ENCODE measurements at places on chromosomes 11 and 22.

- no peak for DNase-seq
Measured at GRCh38 chr11:66291303-66291705, 390 bp upstream of the TMEM151A start.

DNA sequence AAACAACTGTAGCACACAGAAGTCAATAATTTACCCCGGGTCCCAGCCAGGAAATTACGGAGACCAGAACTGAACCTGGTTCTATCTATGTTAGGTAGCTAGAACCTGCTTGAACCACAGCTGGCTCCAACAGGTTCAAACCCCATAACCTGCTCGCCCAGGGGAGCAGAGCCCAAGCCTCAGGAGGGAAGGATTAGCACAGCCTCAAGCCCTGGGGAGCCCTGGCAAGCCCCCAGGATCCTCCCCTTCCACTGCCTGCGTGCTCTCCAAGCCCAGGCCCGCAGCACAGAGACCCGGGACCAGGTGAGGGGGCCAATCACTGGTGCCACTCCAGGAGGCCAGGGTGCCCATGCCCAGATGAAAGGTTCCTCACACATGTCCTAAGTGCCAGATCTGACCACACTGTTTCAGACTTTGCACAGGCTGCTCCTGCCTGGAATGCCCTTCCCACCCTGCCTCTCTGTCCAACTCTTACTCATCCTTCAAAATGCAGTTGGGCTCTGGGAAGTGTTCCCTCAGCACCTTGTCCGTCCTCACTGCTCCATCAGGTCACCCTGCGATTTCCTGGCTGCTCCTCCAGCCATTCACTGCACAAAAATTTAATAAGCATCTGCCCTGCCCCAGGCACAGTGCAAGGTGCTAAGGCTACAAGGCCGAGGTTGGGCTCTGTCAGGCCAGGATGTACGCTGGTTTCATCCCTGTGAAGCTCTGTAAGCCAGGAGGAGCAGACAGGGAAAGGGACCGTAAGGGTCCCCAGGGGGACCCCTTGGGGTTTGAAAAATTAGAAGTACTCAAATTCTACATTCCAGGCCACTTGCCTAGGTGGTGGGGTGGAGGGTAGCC lies 32.2 kb downstream of the ARRB1 start:
- DNase-seq: no peak

- peak; percentile 62 for DNase-seq
Measured at GRCh38 chr11:133955081-133955891, 1.5 kb downstream of the IGSF9B start.

- DNase-seq: no peak
Measured at GRCh38 chr22:40418366-40419201, 48.2 kb downstream of the SGSM3 start.

GRCh38 chr22:39148727-39149535 lies 3.5 kb downstream of the CBX7 start:
- DNase-seq: peak; percentile 51

DNA sequence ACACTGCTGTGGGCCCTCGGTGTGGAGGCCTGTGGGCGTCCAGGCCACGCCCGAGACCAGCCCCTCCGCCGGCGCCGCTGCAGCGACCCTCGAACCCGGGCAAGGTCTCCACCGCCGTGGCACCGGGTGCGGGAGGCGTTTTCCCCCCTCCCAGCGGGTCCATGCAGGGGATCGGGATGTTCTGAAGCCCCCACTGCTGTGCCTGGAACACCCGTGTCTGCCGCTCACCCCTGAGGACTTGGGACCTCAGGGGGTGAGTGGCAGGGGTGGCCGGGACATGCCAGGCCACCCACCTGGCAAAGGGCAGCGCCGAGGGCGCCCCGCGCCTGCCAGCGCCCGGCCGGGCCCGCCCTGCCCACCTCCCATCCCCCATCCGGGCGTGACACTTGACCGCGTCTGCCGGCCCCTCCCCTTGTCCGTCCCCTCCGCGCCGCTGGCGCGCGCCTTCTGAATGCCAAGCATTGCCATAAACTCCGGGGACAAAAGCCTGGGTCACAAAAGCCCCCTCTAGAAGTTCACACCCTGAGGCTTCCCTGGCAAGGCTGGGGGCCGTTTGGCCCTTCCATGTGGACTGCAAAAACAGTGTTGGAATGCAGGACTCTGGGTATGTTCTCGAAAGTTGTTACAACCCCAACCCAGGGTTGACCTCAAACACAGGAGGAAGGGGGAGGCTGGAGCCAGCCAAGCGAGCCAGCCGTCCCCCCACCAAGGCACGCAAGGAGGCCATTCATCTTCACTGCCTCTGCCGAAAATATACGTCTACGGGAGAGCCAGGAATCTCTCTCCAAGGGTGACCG lies 819 bp upstream of the KCNQ1OT1 start:
- peak; percentile 23 for DNase-seq

DNA sequence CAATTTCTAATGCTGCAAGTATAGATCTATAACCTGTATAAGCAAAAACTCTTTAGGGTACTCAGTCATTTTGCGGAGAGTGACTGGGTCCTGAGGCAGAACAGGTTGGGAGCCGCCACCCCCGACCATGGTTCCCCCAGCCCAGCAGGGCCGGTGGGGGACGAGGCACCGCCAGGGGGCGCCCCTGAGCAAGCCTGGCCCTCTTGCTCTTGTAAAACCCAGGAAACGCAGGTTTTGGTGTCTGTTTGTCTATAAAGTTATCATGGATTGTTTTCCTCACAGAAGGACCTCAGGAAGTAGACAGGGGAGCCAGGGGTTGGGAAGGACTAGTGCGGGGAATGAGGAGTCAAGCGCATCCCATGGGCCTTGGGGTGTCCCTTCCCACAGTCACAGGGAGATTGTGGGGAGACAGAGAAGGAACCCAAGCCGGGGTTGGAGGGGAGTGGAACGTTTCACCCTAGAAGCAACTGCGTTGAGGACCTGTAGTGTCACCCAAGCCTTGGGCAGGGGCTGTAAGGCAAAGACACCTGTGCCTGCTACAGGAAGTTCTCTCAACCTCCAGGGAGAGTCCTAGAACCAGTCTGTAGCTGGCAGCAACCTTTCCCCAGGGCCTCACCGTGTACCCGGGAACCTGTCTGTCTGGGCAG lies 26.4 kb downstream of the KCTD17 start:
- DNase-seq: peak; percentile 88

- no peak for DNase-seq
Measured at GRCh38 chr11:113556036-113556435, 80.8 kb upstream of the DRD2 start.

DNA sequence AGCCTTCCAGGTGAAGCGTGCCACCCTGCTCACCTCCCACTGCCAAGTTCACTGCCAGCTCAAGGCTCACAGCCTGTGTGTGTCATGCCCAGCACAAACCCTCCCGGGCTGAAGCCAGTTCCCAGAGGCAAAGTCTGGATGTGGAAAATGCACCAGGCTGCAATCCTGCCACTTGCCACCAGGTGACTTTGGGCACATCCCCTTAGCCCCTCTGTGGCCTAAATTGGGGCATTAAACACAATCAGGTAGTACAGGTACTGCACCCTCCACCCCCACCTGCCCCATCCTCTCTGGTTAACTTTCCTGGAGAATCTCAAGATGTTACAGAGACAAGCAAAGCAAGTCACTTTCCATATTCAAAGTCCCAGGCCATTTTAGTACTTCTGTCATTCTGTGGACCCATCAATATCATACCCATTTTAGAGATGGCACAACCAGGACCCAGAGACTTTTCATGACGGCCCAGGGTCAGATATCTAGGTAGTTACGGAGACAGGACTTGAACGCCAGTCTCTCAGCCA lies 1.8 kb upstream of the RASD2 start:
- DNase-seq: peak; percentile 17

- DNase-seq: no peak
Measured at GRCh38 chr11:44637487-44637886, 72.0 kb downstream of the CD82 start.

- no peak for DNase-seq
Measured at GRCh38 chr11:93783765-93784144, 327 bp upstream of the MED17 start.

- no peak for DNase-seq
Measured at GRCh38 chr22:22057617-22058378, 75.2 kb upstream of the TOP3B start.

DNA sequence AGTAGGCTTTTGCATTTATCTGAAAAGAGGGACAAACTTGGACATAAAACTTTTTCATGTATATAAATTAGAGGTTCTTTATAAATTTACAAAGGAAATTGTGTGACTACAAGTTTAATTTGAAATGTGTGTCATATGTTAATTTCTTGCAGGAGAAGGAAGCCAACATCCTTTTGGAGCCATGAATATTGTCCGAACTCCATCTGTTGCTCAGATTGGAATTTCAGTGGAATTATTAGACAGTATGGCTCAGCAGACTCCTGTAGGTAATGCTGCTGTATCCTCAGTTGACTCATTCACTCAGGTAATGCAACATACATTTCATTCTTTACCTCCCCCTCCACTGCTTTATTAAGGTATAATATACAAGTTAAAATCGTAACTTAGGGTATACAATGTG lies 35.2 kb downstream of the HIKESHI start:
- DNase-seq: no peak

DNA sequence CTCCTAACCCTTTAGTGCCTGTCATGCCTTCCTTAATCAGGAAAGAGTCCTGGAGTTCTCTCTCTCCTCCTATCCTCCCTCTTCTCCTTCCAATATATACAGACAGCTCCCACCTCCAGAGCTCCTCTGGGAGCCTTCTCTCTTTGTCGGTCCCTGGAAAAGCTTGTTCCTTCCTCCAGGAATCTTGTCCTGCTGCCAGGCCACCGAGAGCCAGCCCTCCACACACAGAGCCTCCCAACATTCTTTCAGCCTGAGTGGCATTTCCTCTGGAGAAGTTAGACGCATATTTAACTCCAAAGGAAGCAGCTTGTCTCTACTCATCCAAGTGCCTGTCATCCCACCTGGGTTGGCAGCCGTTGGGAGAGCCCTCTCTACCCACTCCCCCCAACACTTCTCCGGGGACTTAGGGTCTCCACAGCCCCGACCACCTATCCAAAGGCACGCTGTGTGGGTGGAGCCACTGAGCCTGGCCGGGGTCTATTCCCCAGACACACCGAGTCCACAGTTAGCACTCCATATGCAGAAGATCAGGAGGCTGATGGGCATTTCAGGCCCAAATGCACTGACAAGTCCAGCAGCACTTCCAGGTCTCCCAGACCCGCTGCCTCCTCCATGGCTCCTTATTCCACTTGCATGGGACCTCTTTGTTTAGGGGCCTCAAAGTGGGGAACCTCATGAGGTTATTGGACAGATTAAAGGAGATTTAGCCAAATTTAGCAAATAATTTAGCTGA lies 31.1 kb downstream of the DKK3 start:
- DNase-seq: no peak

- no peak for DNase-seq
Measured at GRCh38 chr11:111465400-111465799, 46.8 kb downstream of the BTG4 start.

- DNase-seq: no peak
Measured at GRCh38 chr11:96472085-96472484, 82.3 kb downstream of the JRKL start.

DNA sequence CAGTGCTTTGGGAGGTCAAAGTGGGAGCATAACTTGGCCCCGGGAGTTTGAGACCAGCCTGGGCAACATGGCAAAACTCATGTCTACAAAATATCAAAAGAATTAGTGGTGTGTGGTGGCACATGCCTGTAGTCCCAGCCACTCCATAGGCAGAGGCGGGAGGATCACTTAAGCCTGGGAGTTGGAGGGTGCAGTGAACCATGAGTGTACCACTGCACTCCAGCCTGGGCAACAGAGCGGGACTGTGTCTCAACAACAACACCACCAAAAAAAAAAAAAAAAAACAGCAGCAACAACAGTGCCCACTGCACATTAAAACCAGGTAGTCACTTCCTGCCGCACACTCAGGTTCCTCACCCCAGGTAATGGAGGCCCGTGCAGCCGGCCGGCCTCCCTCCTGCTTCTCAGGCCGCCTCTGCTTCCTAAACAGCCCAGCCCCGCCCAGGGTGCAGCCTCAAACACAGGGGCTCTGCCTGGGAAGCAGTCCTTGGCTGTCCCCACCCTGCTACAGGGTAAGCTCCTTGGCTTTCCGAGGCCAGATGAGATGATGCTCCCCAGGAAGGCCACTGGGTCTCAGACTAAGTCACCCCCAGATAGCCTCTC lies 318.3 kb downstream of the SHANK2 start:
- no peak for DNase-seq

DNA sequence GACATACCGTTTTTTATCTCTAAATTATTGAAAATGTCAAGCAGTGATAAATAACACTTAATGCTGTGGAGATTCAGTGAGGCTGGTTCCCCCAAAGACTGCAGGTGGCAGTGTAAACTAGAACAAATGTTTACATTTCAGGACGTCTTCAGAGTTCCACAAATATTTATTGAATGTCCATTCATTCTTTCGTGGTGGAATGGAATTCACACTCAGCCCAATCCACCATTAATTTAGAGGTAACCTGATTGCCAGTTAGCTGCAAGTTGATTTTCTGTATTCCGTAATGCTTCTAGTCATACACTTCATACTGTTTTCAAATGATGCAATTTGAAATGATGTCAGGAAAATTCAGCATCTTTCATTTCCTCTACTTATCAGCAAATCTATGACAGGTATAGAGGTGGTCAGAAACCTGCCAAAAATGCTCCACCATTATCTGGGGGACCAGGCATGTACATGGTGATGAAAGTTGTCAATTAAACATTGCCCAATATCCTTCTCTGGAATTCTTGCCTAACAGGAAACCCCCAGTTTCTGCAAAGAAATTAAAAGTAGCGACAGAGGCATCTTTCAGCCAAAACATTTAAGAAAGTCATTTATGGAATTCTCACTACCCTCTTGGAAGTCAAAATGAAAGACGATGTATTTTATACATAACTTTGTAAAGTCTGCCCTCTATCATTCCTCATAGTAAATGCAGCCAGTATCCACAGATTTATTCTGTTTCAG lies 94.3 kb upstream of the BMAL1 start:
- DNase-seq: no peak

- DNase-seq: no peak
Measured at GRCh38 chr11:90134478-90135003, at the start of gene NAALAD2. Gene NAALAD2 (plus strand): TSS chr11:90134663. CDS start chr11:90134759, 96 bp downstream.

DNA sequence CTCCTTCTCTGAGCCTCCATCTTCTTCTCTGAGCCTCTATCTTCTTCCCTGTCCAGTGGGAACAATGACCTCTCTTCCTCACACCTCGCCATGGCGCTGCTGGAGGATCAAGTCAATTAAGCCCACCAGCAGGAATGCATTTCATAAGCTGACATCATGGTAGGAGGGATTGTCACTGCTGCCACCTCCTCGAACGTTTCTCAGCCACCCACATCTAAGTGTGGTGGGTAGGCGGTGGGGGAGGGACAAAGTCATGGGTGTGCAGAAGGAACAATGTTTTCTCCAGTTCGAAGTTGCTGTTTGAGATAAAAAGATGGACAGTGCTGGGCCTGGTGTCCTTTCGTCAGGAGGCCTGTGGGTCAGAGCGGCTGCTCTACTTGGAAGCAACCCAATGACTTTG lies 44.0 kb downstream of the DHCR7 start:
- DNase-seq: no peak

DNA sequence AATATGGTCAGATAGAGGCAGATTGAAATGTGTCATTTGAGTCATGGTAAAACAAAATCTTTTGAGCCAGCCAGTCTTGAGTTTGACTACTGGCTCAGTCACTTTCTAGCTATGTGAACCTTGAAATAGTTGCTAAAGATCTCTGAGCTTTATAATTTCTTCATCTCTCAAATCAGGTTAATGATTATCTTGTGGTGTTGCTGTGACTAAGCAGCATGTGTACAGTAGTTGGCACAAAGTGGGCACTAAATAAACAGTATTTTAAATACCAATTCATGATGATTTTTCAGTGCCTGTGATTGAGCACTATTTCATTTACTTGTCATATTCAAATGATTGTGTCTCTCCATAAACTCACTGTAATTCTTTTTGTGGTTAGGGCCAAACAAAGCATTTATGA lies 70.8 kb downstream of the RAB38 start:
- DNase-seq: no peak

GRCh38 chr22:29385748-29386147 lies 2.6 kb downstream of the AP1B1 start:
- no peak for DNase-seq

GRCh38 chr11:31326470-31327148 lies 42.9 kb downstream of the DCDC1 start:
- DNase-seq: no peak

Data from stimulated activated CD4-positive, alpha-beta T cell treated with anti-CD3 and anti-CD28 coated beads, Interleukin-1b, Interleukin-23, amount 100 ng/mL, for 48 hours (primary cell).